ENCODE measurements at places on chromosomes 6 and 20. TPM values are rescaled to one million over a fixed set of nuclear protein-coding genes. Genes with fewer than 3 reads are reported as not detected.

DNA sequence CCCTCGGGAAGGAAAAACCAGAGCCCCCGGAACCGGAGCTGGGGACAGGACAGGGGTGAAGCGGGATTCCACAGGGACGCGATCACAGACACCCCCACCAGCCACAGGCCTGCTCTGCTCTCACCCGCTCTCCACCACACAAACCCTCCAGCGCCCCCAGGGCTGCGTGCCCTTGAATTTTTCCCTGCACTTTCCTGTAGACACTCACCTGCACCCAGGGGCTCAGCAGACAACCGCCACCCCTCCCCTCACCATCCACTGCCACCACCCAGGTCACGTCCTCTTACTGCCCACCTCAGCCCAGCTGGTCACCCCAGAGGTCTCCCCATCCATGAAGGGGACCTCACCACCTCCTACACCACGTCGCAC lies 631 bp downstream of the ULBP2 start:
- DNase-seq = no peak

DNA sequence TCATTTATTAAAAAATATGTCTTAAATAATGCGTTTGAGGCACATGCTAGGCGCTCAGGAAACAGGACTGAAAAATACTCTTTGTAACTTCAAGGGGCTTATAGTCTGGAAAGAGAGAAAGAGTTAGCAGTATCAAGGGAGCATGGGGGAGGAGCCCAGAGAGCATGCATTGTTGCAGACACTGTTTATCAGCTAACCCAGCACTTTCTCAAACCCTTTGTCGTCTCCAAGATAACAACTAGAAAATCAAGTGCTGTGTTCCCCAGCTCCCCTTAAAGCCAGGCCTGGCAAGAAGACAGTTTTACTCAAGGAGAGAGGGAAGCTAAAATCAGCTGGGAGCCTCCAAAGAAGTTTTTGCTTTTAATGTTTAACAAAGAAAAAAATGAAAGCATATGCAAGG lies 98.4 kb downstream of the PERP start:
- DNase-seq = no peak

DNA sequence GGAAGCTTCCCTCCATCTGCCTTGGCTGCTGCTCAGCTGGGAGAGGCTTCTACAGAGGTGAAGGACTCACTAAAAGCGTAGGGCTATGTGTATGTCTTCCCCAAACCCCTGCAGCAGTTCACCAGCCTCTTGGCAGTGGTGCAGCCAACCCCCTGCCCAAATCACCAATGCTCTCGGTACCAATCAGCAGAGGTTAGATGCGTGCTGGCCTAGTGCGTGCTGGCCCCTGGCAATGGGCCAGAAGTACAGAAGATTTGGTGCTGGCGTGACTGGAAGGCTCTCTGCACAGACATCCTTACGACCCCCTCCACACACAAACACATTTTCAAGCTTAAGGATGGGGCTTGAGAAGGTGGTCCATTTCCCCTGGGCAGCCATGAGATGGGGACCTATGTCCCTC lies 79.0 kb downstream of the MRPL14 start:
- no peak for DNase-seq

- DNase-seq = no peak
These were observed 173.6 kb upstream of the CNR1 start for GRCh38 chr6:88339761-88340160.

The TPBG gene
- total RNA-seq = 4.2 TPM

The TMC2 gene
- total RNA-seq = not detected

The SMOC2 gene
- total RNA-seq = 6.2 TPM

The PXDC1 gene
- 46.7 TPM for total RNA-seq
